Activated naive CD8-positive, alpha-beta T cell treated with anti-CD3 and anti-CD28 coated beads, Interleukin-2, amount 50 U/mL, for 24 hours (primary cell): ENCODE measurements at places on chromosomes 12 and 14.
A peak's percentile ranks its signal among the peaks of the same experiment; 100 is the strongest.

GRCh38 chr14:22428700-22429291, 160.2 kb downstream of the DAD1 start:
- no peak for DNase-seq

GRCh38 chr12:104286516-104287482, 16.7 kb upstream of the EID3 start:
- DNase-seq: peak; percentile 83

DNA sequence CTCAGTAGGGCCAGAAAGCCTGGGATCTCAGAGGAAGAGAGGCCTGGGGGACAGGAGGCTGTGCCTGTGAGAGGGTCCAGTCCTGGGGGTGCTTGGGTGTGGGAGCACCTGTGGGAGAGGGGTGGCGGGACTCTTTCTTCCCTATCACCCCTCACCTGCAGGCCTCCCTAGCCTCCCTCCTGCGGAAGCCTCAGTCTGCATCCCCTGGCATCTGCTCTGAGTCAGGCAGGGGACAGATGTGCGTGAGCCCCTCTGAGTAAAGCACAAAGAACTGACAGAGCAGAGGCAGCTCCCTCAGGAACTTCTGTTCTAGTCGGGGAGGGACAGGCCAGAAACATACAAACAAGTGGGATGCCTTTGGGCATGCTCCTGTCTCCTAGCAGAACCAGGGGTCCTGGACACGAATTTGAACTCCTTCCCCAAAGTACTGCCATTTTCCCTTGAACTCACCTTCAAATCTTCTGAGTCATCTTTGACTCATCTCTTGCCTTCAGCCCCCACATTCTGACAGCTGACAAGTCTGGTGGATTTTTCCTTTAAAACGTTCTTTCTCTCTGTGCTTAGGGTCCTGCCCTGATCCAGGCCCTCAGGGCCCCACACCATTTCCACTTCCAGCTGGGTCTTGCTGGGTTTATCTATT, 8.5 kb upstream of the HSP90AA1 start:
- DNase-seq: no peak

- DNase-seq: no peak
Measured at GRCh38 chr14:81246461-81247270, 25.9 kb upstream of the GTF2A1 start.

DNA sequence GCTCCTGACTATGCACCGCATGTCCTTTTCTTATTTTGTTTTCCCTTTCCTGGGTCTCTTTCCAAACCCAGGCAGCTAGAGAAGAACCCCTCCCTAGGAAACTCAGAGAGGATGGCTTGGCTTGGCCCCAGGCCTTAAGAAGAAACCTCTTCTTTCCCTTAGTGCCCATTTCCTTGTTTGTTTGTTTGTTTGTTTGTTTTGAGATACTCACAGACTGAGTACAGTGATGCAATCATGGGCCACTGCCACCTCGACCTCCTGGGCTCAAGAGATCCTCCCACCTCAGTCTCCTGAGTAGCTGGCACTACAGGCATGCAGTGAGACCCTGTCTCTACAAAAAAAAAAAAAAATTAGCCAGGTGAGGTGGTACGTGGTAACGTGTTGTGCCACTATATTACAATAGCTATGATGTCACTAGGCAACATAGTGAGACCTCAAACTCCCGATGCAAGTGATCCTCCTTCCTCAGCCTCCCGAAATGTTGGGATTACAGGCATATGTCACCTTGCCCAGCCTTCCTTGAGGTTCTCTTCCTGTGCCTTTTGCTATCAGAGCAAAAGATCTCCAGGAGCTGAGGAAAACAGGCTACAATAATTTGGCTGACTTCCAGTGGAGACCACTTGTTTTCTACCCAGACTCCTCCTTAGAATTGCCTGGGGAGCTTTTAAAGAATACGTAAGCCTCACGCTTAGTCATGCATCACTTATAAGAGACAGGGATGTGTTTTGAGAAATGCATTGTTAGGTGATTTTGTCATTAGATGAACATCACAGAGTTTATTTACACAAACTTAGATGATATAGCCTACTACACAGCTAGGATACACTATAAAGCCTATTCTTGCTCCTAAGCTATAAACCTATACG, 34.5 kb upstream of the LGALS3 start:
- DNase-seq: no peak

GRCh38 chr14:69081271-69081670, 71.6 kb downstream of the DCAF5 start:
- no peak for DNase-seq

- DNase-seq: peak; percentile 60
Measured at GRCh38 chr12:57216014-57216911, at the start of gene NXPH4. Gene NXPH4 (plus strand): TSS chr12:57216794. CDS start chr12:57216970, 176 bp downstream.

GRCh38 chr14:93286212-93286890, 46.5 kb downstream of the BTBD7 start:
- DNase-seq: no peak

DNA sequence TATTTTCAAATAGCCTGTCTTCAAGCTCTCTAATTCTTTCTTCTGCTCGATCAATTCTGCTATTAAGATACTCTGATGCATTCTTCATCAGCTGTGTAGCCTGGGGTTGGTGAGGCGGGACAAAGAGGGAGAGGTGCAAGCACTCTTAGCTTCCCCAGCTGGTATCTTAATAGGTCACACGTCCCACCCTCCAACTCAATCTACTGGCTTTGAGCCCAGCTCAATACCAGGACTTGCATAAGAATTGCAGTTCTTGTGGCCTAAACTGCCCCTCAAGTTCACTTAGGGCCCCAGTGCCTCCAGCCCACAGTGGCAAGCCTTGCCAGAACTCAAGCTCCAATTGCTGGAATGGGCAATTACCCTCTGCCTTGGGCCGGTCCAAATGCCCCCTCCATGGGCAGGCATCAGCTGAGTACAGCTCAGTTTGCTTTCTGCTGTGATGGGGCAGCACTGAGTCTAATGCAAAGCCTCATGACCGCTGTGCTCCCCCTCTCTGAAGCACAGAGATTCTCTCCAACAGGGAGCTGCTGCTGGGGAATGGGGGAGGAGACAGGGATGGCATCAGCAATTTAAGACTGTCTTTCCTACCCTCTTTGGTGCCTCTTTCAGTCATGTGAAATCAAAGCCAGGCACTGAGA, 5.6 kb upstream of the SPATA7 start:
- no peak for DNase-seq

- no peak for DNase-seq
Measured at GRCh38 chr14:33908540-33909223, 42.2 kb downstream of the EGLN3 start.

DNA sequence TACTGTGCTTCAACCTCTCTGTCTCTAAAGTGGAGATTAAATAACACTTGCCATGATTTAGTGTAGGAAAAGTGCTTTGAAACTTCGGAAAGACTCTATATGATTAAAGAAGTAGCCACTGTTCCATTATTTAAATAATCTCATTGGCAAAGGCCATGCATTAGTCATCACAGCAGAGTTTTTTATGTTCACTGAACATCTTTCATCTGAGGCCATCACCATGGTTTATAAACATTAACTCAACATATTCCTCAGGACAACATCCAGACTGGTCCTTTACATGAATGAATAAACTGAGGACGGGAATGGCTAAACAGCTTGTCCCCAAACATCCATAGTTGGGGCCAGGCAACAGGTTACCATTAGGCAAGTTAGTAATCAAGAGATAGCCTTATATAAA, 124.6 kb upstream of the FRMD6 start:
- no peak for DNase-seq

DNA sequence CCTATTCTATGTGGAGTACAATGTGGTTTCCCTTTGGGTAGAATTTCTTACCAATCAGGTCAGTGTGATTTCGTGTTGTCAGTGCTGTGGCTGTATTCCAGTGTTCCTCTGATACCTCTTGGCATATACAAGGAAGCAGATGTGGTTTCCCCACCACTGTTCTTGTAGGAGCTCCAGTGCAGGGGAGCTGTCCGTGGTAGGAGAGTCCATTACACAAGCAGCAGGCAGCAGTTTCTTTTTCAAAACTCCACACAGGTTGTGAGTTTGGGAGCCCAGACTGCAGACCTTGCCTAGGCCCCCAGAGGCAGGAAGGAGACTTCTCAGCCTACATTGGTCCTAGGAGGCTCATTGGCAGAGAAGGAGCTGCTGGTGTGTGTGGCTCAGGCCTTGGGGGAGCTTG, 452.8 kb downstream of the AACS start:
- DNase-seq: no peak

DNA sequence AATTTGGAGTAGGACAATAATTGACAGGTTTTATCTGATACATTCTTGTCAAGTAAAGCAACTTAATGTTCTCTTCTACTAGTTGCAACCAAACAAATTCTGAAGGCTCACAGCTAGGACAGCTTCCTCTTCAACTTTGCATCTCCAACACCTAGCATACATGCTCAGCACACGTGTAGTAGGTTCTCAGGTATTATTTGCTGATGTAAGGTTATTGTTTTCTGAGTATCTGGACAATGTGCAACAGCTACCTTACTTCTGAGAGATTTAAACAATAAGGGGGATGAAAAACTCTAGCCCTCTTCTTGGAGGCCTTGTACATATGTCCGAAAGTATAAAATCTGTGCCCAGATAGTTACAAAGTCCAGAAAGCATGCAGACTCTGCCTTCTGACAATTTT, 15.5 kb upstream of the FLRT2 start:
- no peak for DNase-seq

GRCh38 chr14:90060312-90060964, 1.4 kb upstream of the KCNK13 start:
- DNase-seq: peak; percentile 64

DNA sequence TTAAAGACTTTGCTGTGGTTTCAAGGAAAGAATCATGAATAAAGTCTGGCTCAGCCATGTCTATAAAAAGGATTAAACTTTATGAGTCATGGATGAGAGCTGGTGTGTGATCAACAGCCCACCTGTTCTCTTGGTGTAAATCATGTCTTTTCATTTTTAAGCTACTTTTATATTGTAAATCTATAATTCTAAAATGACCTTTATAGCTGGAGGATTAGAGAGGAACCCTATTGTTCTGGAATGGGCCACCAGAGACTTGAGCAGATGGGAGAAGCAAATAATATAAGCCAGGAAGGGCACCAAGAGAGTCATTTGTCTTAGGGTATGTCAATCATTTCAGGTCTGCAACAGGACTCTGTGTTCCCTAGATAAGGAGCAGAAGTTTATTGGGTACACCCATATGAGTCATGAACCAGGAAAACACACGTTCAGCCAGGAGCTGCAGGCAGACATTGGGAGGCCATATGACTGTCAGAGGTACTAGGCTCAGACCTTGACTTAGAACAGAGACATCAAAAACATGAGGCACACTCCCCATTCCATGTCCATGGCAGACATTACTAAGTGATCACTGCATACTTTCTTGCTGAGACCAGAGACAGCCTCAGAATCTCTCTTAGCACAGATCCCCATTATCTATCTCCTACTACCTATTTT, 49.3 kb downstream of the NDUFA12 start:
- DNase-seq: no peak
